ENCODE measurements at places on chromosomes 2 and 18. TPM values are rescaled to one million over a fixed set of nuclear protein-coding genes. Genes with fewer than 3 reads are reported as not detected.
A peak's percentile ranks its signal among the peaks of the same experiment; 100 is the strongest.

GRCh38 chr18:12884406-12885323, 628 bp upstream of the PTPN2 start:
- H3K36me3 ChIP-seq: peaks cover 8% of the 10 kb centered on the region
- no peak overlapping the region for H3K27ac ChIP-seq
- peaks cover 24% of the 10 kb centered on the region for H3K4me1 ChIP-seq
- peak overlapping the region; percentile 90 for H3K4me3 ChIP-seq
- no peak for DNase-seq
- no peaks in the 10 kb centered on the region for H3K27me3 ChIP-seq

DNA sequence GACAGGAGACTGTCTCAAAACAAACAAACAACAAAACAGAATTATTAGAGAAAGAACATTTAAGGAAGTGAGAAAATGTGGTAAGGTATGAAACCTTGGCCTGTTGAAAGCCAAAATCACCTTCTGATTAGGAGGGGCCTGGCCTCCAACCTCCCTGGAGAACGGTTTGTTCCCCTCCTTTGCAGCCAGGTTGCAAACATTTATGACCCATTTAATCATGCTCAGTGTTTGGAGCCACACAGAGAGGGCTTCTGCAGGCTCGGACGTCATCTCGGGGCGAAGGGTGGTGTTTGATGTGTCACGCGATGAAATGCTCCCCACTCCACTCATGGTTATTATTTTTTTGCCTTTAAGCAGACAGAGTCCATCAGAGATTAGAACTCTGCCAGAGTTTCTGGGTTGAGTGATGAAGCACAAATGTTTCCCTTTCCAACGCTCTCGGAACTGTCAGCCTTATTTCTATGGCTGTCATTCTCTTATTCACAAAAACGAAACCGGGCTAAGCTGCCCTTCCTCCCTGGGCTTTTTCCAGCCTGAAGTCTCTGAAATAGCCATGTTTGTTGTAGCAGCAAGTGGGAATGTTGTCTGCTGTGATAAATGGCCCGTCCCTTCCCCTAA, 33.6 kb upstream of the ROCK2 start:
- no peak for DNase-seq
- H3K4me1 ChIP-seq: peaks cover 4% of the 10 kb centered on the region
- no peak overlapping the region for H3K27ac ChIP-seq
- no peaks in the 10 kb centered on the region for H3K27me3 ChIP-seq
- no peaks in the 10 kb centered on the region for H3K36me3 ChIP-seq
- no peak overlapping the region for H3K4me3 ChIP-seq

GRCh38 chr18:51621113-51621863, 423.8 kb upstream of the MEX3C start:
- H3K36me3 ChIP-seq: peaks cover 3% of the 10 kb centered on the region
- H3K27ac ChIP-seq: no peak overlapping the region
- H3K4me3 ChIP-seq: no peak overlapping the region

- H3K4me3 ChIP-seq: peak overlapping the region; percentile 71
- no peaks in the 10 kb centered on the region for H3K36me3 ChIP-seq
- H3K27ac ChIP-seq: no peak overlapping the region
- no peaks in the 10 kb centered on the region for H3K27me3 ChIP-seq
- DNase-seq: peak; percentile 58
- H3K4me1 ChIP-seq: peaks cover 2% of the 10 kb centered on the region
Observed at GRCh38 chr2:104378853-104379374, 475.0 kb upstream of the POU3F3 start.

PID1 gene
- total RNA-seq: 1.9 TPM

DNA sequence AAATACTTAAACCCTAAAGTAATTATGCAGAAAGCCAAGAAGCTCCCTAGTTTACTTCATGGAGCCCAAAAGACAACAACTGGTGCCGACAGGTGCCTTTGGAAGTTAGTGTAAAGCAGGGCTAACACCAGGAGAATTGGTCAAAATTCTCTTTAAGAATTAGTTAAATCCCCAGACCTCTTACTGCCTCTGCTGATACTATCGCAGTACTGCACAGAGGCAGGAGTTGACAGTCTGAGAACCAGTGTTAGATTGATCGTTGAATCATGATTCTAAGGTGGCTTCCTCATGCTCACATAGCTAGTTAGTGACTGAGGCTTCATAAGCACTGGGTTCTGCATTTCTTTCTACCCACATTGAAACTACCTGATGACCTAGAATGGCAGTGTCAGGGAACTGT, 445.0 kb downstream of the XIRP2 start:
- peak overlapping the region; percentile 47 for H3K27ac ChIP-seq
- no peak for DNase-seq
- H3K36me3 ChIP-seq: peaks cover 15% of the 10 kb centered on the region
- H3K4me3 ChIP-seq: no peak overlapping the region
- no peaks in the 10 kb centered on the region for H3K27me3 ChIP-seq

- no peaks in the 10 kb centered on the region for H3K27me3 ChIP-seq
- no peaks in the 10 kb centered on the region for H3K4me1 ChIP-seq
- H3K4me3 ChIP-seq: no peak overlapping the region
- no peak overlapping the region for H3K27ac ChIP-seq
- H3K36me3 ChIP-seq: peaks cover 41% of the 10 kb centered on the region
Observed at GRCh38 chr2:58120626-58121229, 74.1 kb downstream of the VRK2 start.

- no peaks in the 10 kb centered on the region for H3K36me3 ChIP-seq
- no peak overlapping the region for H3K27ac ChIP-seq
- no peak overlapping the region for H3K4me3 ChIP-seq
- no peaks in the 10 kb centered on the region for H3K4me1 ChIP-seq
- no peaks in the 10 kb centered on the region for H3K27me3 ChIP-seq
Observed at GRCh38 chr2:166088634-166089033, 39.2 kb downstream of the SCN1A start.

NAT8 gene
- not detected for total RNA-seq

IL37 gene
- 0.55 TPM for total RNA-seq

DNA sequence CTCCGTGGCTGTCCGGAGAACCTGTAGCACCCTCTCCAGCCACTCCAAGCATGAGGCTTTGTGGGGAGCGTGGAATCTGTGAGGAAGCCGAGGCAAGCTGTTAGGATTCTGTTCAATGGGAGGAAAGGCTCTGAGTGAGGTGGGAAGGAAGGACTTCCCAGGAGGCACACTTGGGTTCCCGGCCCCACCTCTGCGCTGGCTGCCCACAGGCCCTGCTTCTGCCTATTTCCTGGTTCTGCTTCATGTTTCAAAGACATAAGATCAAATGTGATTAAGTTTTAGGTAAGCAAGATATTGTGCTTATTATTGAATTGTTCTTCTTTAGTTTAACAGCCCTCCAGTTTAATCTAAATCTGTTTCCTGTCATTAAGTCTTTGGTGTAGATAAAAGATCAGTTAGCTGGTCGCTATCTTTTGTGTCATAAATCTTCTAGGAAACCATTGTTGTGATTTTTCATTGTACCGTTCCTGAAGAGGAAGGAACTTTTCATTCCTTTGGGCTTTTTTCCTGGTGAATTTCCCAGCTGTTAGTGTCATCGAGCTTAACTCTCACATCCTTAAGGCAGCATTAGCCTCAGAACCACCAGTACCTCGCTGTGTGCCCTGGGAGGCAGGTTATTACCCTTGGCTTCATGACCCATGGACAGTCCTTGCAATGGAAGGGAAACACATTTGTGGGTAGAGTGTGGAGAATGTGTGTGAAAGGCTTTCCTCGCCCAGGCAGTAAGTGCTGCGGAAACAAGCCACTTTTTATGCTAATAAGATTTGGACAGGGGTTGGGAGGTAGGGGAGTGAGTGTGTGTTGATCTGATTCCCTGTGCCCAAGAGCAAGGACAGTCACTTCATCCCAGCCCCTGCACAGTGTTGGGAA, 61.9 kb upstream of the ALPP start:
- H3K27me3 ChIP-seq: no peaks in the 10 kb centered on the region
- H3K4me3 ChIP-seq: no peak overlapping the region
- H3K4me1 ChIP-seq: no peaks in the 10 kb centered on the region
- no peak for DNase-seq

DNA sequence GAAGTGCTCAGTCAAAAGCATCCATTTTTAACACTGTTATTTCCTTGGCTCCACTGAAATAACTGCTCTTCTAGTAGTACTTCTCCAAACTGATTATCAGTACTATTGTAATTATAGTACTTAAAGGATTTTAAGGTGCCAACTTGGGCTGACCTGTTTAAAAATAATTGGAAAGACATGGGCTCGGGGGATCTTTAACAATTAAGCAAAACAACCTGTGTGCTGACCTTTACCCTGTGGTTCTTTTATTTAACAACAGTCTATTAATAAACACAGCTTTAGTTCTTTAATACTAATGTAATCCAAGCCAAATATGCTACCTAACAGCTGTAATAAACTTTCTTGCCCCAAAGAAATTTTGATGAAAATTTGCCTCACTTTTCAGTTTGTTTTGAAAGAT, 6.9 kb upstream of the ITPRID2 start:
- no peak for DNase-seq
- H3K27ac ChIP-seq: no peak overlapping the region
- H3K36me3 ChIP-seq: no peaks in the 10 kb centered on the region
- no peak overlapping the region for H3K4me3 ChIP-seq

DNA sequence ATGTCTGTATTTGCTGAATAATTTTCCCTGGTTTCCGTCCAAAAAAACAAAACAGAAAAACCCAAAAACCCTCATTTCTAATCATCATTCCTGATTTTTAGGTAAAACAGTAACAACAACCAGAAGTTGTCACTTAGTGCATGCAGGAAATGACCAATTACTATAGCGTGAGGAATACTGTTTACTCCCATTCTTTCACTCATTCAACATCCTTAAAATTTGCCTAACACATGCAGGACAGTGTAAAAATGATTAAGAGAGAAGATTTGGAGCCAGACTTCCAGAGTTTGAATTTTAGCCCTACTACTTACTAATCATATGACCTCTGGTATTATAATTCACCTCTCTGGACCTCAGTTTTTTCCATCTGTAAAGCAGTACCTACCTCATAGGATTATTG, 83.1 kb downstream of the FIGN start:
- no peaks in the 10 kb centered on the region for H3K36me3 ChIP-seq
- no peaks in the 10 kb centered on the region for H3K27me3 ChIP-seq
- no peak overlapping the region for H3K27ac ChIP-seq
- no peak for DNase-seq
- H3K4me3 ChIP-seq: no peak overlapping the region

GRCh38 chr2:98412751-98413458, 31.8 kb upstream of the INPP4A start:
- no peak overlapping the region for H3K27ac ChIP-seq
- peaks cover 2% of the 10 kb centered on the region for H3K4me1 ChIP-seq
- DNase-seq: no peak
- H3K4me3 ChIP-seq: no peak overlapping the region
